ENCODE measurements at places on chromosomes 5 and 9.
A peak's percentile ranks its signal among the peaks of the same experiment; 100 is the strongest.

DNA sequence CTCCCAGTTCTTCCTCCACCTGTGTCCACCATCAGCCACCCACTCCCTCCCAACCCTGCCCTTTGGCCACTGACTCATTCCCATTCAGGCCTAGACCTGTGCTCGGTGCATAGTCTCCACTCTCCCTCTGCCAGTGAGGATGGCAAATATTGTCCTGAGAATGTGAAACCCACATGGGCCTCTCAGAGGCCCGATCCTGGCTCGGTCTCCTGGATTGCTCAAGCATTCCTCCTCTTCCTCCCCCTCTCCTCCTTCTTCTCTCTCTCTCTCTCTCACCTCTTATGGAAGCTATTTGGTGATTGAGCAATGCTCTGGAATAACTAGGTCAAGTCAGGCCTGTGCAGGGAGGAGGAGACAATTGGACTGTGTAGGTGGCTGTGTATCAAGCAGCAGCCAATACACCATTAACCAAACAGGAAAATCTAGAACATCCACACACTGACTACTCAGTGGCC lies 99.9 kb downstream of the KLF4 start:
- DNase-seq = peak; percentile 74

- peak; percentile 57 for DNase-seq
Measured at GRCh38 chr9:135905380-135906258, 1.7 kb downstream of the CAMSAP1 start.

DNA sequence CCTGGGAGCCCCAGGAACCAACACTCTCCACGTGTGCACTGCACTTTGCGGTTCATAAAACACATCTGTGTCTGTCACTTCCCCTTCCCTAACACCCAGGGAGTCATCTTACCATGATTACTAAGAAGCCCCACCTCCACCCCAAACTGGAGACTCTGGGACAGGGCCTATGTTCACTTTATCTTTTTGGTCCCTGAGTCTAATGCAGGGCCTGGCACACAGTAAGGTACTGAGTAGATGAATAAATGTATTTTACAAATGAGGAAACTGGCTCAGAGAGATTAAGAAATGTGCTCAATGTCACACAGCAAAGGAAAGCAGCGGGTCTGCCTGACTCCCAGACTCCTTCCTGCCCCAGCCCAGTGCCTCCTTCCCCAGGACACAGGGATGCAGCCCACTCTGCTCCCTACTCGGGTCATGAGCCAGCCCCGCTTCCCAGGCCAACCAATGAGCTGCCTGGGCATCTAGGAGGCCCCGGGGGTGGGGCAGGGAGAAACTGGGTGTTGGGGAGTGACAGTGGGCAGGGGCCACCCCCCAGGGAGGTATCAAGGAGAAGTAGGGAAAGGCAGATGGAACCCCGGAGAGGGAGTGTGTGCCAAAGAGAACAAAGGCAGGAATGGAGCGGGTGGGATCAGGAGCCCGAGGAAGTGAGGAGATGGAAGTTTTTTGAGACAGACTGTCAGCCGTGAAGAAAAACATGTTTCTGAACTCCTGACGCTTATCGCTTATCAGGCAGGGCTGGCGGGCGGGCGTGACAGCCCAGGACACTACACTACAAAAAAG lies 30.5 kb downstream of the SHB start:
- peak; percentile 56 for DNase-seq

GRCh38 chr9:31335529-31336234 lies 1048.8 kb upstream of the ACO1 start:
- no peak for DNase-seq

DNA sequence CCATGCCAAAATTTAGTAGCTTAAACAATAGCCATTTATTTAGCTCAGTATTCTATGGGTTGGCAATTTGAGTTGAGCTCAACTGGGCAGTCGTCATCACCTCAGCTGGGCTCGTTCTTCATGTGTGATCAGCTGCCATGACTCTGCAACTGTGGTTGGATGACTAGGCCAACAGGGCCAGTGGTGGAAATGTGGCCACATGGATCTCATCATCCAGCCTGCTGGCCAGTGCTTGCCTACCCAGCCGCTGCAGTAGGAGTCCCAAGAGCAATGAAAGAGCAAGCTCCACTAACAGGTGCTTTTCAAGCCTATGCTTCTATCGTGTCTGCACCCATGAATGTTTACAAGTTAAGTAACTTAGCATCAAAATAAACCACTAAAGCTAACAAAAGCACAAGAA lies 158.0 kb downstream of the ATPSCKMT start:
- no peak for DNase-seq

DNA sequence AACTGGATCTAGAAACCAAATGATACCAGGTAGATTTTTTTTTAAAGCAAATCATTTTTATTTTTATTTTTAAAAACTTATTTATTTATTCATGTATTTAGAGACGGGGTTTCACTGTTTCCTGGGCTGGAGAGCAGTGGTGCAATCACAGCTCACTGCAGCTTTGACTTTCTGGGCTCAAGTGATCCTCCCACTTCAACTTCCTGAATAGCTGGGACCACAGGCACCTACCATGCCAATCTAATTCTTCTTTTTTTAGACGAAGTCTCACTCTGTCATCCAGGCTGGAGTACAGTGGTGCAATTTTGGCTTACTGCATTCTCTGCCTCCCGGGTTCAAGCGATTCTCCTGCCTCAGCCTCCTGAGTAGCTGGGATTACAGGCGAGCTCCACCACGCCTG lies 41.3 kb upstream of the CDK20 start:
- DNase-seq = no peak

DNA sequence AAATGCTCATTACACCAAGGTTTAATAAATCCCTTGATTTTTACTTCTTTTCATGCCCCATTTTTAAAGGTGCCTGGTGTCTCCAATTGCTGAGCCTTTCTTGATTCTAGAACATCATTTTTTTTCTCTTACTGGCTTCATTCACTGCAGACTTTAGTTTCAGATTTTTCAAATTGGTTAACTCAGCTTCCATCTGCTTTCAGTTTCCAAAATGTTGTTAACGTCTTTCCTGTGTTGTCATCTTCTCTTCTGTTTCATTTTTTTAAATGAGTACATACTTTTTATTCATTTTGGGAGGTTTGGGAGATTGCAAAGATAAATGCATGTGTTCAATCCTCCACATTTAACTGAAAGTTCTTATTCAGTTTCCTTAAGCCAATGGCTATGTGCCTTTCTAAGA lies 126.4 kb upstream of the CCNG1 start:
- no peak for DNase-seq

GRCh38 chr5:133981714-133982113 lies 13.3 kb upstream of the C5orf15 start:
- no peak for DNase-seq

DNA sequence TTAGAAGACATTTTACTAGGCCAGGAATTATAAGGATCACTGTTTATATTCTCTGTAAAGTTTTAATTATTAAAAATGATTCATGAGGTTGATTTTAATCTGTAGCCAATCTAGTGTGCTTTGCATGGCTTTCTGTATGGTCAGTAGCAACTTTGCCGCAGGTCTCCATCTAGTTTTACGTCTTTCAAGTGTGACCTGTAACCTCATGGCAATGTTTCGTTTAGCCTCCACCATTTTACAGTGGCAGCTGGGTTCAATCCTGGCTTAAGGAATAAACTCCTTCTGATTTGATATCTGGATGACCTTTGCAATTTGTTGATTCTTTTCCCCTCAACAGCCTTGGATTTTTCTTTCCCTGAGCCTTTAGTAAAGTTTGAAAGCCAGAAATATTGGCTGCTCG lies 434.5 kb upstream of the CDH9 start:
- no peak for DNase-seq

GRCh38 chr9:127897193-127897692 lies 2.2 kb downstream of the ST6GALNAC6 start:
- DNase-seq = no peak

DNA sequence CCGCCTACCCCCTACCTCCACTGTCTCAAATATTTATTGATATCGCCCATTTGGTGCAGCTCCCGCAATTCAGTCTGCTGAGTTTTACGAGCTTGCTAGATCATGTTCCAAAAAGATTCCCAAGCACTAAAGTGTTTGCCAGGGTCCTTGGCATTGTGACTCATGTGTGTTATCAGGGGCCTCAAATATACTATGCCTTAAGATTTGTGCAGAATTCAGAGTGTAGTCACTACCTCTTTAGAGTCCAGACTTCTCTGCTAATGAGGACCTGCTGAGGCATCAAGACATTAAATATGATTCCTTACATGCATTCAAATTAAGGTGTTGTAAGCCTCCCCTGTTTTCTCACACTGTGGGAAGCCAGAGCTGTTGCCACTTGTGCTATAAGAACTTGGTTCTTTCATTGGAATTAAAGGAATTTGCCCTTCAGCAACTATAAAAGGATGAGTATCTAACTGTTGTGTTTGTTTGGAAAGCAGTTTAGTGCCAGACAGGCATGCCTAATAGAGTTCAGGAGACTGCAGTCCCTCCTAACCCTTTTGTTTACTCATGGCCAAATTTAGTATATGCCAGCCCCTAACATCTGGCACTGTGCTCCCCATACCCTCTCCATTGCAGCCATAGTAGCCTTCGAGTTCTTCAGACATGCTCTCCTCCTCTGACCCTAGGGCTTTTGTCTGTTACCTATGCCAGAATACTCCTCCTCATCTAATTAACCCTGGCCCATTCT lies 316.4 kb downstream of the NR3C1 start:
- DNase-seq = no peak

DNA sequence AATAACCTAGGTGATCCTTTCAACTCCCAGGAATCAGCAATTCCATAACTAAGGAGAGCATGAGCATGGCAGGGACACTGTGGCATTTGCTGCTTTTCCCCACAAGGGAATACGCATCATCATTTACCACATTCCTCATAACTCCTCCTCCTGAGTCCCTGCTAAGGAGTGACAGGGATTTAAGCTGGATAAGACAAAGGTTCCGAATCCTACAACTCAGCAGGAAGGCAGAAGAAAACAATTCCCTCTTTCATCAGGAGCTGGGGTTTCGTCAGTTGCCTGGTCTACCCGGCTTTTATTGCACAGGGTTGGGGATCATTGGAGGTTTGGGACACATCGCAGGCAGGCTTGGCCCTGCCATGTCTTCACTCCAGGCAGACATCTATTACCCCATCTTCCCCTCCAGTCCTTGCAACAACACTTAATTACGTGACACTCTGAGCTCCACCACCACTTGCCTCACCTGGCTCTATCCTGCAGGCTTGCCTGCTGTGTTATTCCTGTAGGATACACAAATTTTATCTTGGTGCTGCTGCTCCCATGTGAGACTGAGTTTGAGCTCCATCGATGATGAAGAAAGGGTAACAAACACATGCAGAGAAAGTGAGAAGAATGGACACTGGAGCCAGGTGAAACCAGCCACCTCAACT lies 563.0 kb upstream of the KLF4 start:
- peak; percentile 26 for DNase-seq

- DNase-seq = peak; percentile 96
Measured at GRCh38 chr9:69131682-69132081, 42.4 kb upstream of the TJP2 start.

GRCh38 chr9:89464300-89464901 lies 33.5 kb downstream of the SEMA4D start:
- DNase-seq = peak; percentile 36

- peak; percentile 75 for DNase-seq
Measured at GRCh38 chr9:121285835-121286687, 18.1 kb downstream of the GSN start.

GRCh38 chr5:82855893-82856550 lies 221.2 kb downstream of the TMEM167A start:
- no peak for DNase-seq

- peak; percentile 46 for DNase-seq
Measured at GRCh38 chr9:36991516-36992134, 42.4 kb downstream of the PAX5 start.

DNA sequence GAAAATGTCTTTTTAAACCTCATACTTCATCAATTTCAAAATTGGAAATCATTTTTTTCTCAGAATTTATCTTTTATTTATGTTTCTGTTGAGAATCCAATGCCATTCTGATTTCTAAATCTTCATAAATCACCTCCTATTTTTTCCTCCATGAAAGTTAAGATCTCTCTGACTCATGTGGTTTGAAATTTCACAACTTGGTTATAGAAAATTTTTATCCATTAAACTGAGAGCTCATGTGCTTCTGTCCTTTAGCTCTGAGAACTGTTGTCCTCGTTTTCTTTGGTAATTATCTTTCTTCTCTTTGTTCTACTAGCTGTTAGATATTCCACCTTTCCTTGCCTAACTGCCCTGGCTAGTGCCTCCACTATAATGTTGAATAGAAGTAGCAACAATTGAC lies 1.5 kb upstream of the RNF180 start:
- no peak for DNase-seq

DNA sequence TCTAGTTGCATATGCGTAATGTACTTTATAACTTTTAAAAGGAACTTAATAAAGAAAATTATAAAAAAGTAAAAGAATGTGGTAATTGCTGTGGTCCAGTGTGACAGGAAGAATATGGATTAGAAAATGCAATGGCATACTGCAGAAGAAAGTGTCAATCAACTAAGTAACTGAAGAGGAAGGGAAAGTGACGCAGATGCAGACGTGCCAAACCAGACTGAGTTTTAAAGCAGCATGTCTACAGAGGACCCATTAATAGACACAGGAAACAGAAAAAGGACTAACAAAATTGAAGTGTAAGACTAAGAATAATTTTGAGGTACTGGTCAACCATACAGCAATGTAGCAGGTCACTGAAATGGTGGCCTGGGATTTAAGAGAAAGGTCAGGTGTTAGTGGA lies 73.3 kb downstream of the DPYSL3 start:
- no peak for DNase-seq

GRCh38 chr5:175082866-175083590 lies 358.6 kb downstream of the MSX2 start:
- DNase-seq = no peak

- no peak for DNase-seq
Measured at GRCh38 chr9:114852050-114852594, 46.3 kb upstream of the TNFSF15 start.

GRCh38 chr9:92501671-92502393 lies 19.5 kb upstream of the ASPN start:
- DNase-seq = peak; percentile 39

DNA sequence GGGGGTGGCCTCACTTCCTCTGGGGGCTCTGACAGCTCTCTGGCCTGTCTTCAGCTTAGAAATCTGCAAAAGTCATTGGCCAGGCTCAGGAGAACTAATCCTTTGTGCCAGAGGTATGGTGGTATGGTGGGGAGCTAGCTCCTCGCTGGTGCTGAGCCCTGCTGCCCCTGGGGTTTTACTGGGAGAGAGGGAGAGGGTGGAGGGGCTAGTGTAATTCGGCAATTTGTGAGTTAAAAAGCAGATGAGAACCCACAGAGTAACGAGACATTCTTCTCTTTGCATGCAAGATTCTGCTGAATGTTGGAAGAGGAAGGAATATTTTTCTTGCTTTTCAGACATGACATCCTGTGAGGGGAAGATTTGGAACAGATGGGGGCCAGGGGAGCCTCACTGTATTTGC lies 65.5 kb upstream of the SPRY4 start:
- no peak for DNase-seq

Measured in kidney tubule cell (primary cell).